Heart right ventricle (tissue), 16 donors: ENCODE measurements at places on chromosomes 2 and 18.

DNA sequence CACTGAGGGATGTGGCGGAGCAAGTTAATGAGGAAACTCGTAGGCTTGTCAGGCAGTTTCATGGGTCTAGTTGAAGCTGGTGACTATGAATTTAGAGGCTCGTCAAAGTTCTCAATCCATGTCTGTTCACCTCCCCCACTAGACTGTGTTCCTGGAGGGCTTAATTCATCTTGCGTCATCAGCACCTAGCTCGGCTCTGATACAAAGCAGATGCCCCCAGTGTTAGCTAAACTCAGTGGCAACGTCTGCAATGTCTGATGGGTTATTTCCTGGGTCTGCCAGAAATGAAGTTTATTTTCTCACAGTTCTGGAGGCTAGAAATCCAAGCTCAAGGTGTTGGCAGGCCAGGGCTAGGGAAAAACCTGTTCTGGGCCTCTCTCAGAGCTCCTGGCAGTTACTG lies 140.6 kb downstream of the PID1 start:
- no peaks in the 10 kb centered on the region for H3K27me3 ChIP-seq
- no peak overlapping the region for H3K27ac ChIP-seq
- H3K4me1 ChIP-seq, result peaks cover 8% of the 10 kb centered on the region

- no peak overlapping the region for H3K4me3 ChIP-seq
- H3K27ac ChIP-seq, result peak overlapping the region; percentile 71
- peaks cover 51% of the 10 kb centered on the region for H3K4me1 ChIP-seq
- no peaks in the 10 kb centered on the region for H3K36me3 ChIP-seq
- DNase-seq, result peak; percentile 86
- no peaks in the 10 kb centered on the region for H3K27me3 ChIP-seq
Measured at GRCh38 chr2:237669628-237670392, 42.4 kb downstream of the LRRFIP1 start.

DNA sequence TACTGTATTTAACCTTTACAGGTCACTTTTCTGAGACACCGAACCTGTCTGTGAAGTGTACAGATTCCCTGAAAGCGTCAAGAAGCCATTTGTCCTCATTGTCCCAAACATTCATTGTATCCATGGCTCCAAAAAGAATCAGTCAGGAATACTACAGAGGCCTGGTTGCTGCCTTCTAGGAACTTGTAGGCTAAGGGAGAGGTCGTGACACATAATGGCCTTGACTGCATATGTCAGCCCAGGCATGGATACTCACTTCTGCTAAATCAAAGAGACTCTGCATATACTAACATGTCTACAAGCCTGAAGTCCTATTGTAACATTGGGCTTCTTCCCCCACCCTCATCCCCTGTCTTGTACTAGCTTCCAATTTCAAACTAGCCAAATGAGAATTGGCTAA lies 40.2 kb downstream of the ONECUT2 start:
- H3K36me3 ChIP-seq, result no peaks in the 10 kb centered on the region
- no peaks in the 10 kb centered on the region for H3K4me1 ChIP-seq
- H3K27me3 ChIP-seq, result peaks cover 6% of the 10 kb centered on the region
- DNase-seq, result no peak
- no peak overlapping the region for H3K4me3 ChIP-seq

GRCh38 chr2:42792087-42792582 lies 248 bp downstream of the HAAO start:
- DNase-seq, result no peak
- peak overlapping the region; percentile 89 for H3K27ac ChIP-seq
- H3K27me3 ChIP-seq, result peaks cover 12% of the 10 kb centered on the region
- H3K4me3 ChIP-seq, result peak overlapping the region; percentile 68
- no peaks in the 10 kb centered on the region for H3K4me1 ChIP-seq
- H3K36me3 ChIP-seq, result no peaks in the 10 kb centered on the region

DNA sequence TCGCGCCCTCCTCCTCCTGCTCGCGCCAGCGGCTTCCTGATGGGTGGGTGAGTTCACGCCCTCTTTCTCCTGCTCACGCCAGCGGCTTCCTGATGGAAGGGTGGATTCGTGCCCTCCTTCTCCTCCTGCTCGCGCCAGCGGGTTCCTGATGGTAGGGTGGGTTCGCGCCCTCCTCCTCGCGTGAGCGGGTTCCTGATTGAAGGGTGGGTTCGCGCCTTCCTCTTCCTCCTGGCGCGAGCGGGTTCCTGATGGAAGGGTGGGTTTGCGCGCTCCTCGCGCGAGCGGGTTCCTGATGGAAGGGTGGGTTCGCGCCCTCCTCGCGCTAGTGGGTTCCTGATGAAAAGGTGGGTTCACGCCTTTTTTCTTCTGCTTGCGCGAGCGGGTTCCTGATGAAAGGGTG lies 62.0 kb upstream of the MGAT5 start:
- no peak overlapping the region for H3K4me3 ChIP-seq
- H3K27ac ChIP-seq, result no peak overlapping the region
- H3K27me3 ChIP-seq, result no peaks in the 10 kb centered on the region
- H3K36me3 ChIP-seq, result no peaks in the 10 kb centered on the region
